ENCODE measurements at places on chromosomes 2 and 18.

- DNase-seq, result no peak
Observed at GRCh38 chr2:224832207-224832606, 116.0 kb upstream of the CCDC195 start.

DNA sequence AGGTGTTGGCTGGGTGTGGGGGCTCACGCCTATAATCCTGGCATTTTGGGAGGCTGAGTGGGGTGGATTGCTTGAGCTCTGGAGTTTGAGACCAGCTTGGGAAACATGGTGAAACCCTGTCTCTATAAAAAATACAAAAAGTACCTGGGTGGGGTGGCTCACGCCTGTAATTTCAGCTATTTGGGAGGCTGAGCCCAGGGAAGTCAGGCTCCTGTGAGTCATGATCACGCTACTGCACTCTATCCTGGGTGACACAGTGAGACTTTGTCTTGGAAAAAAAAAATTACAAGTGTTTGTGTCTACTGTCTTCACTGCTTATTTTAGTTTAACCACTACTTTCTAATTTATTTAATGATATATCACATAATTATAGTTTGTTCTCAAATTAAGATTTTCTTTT is 62.7 kb upstream of the DOCK10 start:
- DNase-seq, result no peak

- DNase-seq, result no peak
Observed at GRCh38 chr2:232697807-232698110, 628 bp downstream of the GIGYF2 start.

DNA sequence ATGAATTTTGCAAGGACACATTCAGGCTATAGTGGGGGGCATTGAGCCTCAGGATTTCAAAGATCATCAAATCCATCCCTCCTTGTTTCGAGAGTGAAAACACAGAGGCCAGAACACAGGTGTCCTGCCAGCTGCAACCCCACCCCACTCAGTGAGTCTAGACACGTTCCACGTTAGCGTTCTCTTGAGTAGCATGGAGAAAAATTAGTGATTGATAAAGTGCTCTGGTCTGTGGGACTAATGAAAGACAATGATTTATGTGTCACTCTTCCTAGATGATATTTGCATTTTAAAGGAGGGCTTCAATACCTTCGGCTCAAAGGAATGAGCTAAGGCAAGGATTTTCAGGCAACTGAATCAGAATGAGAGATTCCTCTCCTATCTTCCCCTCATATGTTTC is 43.8 kb downstream of the SLC4A3 start:
- DNase-seq, result no peak

DNA sequence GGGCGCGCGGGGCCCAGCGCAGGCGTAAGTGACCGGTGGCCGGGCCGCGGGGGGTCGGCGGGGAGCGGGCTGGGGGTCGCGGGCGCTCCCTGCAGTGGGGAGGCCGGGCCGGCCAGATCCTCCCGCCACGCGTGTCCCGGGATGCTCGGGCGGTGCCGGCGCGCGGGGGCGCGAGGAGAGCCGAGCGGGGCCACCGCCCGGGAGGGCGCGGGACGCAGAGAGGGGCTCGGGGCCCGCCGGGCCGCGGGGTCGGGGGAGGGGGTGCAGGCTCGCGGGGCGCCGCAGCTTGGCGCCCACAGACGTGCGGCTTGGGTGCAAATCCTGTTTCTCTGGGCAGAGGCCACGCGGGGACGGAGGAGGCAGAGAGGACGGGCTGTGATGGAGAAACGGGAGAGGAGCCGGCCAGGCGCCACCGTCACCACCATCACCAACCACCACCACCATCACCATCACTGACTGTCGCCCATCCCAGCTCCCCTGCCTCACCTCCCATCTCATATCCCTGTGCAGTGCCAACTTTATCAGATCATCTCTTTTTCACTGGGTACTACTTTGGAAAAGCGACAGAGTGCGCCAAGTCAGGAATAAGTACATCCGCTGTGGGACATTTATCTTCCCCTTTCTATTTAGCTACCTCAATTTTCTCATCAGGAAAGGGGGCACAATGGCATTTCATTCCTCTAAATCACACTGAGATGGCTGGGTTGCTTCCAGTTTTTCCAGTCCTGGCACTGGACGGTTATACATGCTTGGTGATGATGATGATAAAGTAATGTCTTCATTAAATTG is 97.2 kb upstream of the GPR45 start:
- no peak for DNase-seq

GRCh38 chr2:66753660-66754059 is 318.7 kb downstream of the MEIS1 start:
- no peak for DNase-seq

DNA sequence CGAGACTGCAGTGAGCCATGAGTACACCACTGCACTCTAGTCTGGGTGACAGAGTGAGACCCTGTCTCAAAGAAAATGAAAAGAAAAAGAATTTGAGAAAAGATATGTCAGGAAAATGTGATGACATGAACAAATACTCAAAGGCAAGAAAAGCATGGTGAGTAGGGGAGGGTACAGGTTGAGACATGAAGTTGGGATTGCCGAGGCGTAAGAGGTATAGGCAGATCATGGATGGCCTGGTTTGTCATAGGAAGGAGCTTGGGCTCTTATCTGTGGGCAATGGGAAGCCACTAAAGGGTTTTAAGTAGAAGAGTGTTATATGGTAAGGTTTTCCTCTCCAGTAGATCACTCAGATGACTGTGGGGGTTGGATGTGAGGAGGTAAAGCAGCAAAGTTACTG is 32.3 kb downstream of the SPAST start:
- DNase-seq, result no peak
